ENCODE measurements at places on chromosomes 7 and 10.

GRCh38 chr7:108662783-108663362 is 93.2 kb downstream of the DNAJB9 start:
- no peak for DNase-seq

DNA sequence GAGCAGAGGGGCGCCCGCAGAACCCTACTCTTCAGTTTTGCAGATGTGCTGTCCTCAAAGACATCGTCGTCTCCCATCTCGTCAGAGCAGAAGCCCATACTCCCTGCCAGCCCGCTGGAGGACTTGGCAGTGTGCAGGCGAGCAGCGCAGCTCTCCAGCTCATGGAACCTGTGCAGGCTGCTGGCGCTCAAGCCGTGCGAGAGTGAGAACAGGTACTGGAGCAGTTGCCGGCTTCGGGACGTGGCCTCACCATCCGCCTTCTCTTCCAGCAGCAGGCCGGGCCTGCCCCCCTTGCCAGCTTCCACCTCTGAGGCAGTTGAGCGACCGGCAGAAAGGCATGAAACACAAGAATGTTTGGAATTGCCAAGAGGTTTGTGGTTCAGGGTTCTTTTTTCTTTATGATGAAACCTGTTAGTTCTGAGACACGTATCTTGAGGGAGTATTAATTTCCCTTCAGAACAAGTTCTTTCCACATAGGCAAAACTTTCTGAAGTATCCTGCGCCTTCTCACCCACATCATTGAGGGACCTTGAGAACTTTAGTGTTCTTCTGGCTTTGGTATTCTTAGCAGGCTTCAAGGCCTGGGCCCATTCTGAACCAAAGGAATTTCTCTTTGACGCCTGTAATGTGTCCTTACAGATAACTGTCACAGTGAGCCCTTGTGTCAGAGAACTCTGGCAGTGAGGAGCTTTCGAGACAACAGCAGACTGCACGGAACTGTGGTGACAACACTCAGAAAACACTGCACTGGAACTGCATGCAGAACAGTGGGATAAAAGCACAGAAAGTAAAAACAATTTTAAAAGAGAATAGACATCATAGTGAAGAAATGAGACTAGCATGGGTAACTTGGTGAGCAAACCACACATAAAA is 89.5 kb downstream of the ALOX5 start:
- no peak for DNase-seq

DNA sequence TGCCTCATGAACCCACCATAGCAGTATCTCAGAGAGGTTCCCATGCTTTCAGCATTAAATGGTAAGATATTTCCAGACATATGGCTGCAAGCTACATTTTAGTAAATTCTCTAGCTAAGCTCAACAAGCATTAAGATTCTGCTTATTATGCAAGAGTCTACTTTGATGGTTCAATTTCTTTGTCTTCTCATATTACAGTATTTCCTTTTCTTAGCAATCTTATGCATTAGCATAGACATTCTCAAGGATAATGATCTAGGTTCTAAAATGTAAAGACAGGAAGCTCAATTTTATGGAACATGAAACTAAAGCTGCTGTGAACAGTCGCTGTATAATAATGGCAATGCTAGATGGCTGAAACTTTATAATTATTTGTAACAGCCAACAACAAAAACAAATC is 39.2 kb downstream of the MEOX2 start:
- DNase-seq: no peak

DNA sequence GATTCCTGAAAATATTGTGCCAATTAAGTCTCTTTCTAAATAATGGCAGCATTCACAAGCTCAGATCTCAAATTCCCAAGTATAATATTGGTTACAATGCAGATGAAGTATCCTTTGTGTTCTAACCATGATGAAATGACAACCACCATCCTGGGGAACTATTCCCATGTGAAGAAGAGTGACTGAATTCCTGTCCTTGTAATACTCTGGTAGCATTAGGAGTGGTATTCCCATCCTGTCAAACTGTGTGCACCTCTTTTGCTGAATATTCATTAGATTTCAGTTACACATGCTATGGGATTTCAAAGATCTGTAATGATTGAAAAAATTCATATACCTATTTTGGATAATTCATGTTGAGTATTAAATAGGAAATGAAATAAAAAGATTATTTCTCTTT is 86.1 kb upstream of the SMIM30 start:
- DNase-seq: no peak

GRCh38 chr7:148963583-148964482 is 64.5 kb downstream of the PDIA4 start:
- no peak for DNase-seq

- DNase-seq: no peak
Measured at GRCh38 chr7:25521236-25521635, 292.9 kb upstream of the NPVF start.

- no peak for DNase-seq
Measured at GRCh38 chr10:5588080-5588453, 63.3 kb downstream of the CALML3 start.

DNA sequence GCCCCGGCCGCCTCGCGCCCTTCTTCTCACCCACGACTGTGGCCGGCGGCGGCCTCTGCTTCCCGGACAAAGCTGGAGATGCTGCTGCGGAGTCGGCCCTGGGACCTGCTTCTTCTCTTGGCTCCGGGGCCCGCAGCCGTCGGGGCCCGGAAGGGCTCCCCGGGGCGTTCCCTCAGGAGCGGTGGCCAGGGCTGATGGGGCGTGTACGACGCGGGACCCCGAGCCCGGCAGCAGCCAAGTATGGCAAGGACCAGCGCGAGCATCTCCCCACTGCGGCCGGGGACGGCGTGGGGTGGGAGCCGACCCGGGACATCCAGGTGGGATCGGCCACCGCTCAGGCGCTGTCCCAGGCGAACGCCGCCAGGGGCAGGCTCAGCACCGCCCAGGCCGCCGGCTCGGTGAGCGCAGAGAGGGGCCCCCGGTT is 27.6 kb upstream of the BMS1 start:
- DNase-seq: no peak

GRCh38 chr10:61478621-61479312 is 25.6 kb upstream of the TMEM26 start:
- no peak for DNase-seq

GRCh38 chr10:108597031-108597430 is 1326.3 kb downstream of the XPNPEP1 start:
- DNase-seq: no peak

- DNase-seq: no peak
Measured at GRCh38 chr10:69004821-69005220, 16.2 kb downstream of the KIFBP start.

- no peak for DNase-seq
Measured at GRCh38 chr7:64494912-64495461, 67.9 kb downstream of the ZNF680 start.

- DNase-seq: no peak
Measured at GRCh38 chr10:70481831-70482530, 3.4 kb downstream of the PALD1 start.

GRCh38 chr10:46283580-46284285 is 3.1 kb upstream of the ANTXRL start:
- DNase-seq: no peak

GRCh38 chr7:17304926-17305325 is 6.5 kb downstream of the AHR start:
- DNase-seq: no peak

DNA sequence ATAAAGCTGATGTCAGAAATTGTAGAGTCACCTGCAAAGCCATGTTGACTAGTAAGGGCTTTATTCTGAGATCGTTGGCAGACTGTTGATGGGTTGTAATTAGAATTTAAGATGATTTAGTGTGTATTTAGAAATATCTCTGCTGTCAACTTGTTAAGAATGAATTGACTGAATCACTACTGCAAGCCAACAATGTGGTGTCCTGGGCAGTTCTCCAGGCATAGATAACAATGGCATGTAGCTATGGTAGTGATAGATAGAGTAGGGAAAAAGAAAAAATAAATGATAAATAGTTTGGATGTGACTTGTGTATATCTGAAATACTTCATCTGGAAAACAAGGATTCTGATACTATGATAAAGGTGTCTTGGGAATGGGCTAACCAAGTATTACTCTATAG is 640.2 kb downstream of the ARL4A start:
- DNase-seq: no peak

GRCh38 chr7:1550005-1550845 is 5.8 kb downstream of the TMEM184A start:
- no peak for DNase-seq

GRCh38 chr7:47601119-47601880 is 19.4 kb upstream of the TNS3 start:
- no peak for DNase-seq

DNA sequence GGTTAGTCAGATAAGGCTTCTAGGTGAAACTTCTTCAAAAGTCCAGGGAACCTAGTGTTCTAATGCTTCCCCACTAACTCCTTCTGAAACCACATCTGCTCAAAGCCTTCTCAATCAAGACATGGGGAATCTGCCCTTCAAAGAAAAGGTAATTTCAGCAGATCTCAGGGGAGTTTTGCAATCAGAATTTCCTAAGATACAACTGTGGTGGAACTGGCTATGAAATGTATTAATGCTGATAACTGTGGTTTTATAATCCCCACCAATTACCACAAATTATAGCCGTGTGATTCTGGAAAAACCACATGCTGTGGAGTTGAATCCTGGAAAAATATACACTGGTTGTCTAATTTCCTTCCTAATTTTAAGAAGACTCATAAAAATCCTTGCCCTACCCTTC is 233.8 kb downstream of the SORCS1 start:
- no peak for DNase-seq

DNA sequence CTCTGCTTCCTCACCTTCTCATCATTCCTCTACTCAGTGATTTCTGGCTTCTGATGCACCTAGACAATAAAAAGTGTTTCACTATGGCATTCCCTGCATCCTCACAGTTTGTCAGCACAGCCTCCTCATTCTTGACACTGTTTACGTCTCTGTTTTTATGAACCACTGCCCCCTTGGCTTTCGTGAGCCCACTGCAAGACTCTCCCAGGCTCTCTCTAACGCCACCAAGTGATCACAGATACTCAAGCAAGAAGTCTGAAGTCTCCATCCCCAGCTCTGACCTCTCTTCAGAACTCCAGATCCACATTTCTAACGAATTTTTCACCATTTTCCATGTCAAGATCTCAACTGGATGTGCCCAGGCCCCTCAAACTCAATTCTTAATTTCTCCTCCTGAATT is 8.9 kb downstream of the SLC16A9 start:
- no peak for DNase-seq

DNA sequence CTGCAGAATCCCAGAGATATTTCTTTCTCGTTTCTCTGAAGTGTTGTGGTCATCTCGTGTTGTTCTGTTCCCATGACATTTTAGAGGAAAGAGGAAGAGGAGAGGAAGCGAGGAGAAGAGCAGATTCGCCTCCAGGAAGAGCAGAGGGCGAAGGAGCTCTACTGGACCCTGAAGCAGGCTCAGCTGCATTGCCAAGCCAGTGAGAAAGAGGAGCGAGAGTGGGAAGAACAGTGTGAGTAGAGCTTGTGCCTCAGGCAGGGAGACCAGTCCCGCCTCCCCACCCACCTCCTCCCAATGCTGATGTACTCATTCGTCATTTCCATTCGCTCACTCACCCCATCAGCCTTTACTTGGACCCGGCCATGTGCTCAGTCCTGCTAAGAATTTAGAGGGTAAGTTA is 50.8 kb downstream of the SH2D4B start:
- DNase-seq: no peak

- DNase-seq: no peak
Measured at GRCh38 chr7:17524746-17525145, 226.3 kb downstream of the AHR start.

- DNase-seq: no peak
Measured at GRCh38 chr7:94300176-94300835, 94.4 kb upstream of the COL1A2 start.

GRCh38 chr7:81664304-81664703 is 105.5 kb downstream of the HGF start:
- DNase-seq: no peak

DNA sequence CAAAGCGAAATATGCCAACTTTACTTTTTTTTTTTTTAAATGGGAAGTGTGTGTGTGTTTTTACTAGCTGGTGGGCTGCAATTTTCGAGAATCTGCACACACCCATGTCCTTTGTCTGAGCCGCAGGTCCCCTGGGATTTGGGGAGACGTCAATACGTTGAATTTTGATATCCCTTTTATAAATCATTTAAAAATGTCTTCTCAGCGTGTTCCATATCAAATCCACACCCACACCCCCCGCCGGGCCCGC is 404 bp upstream of the FMC1 start:
- no peak for DNase-seq

GRCh38 chr7:118777308-118777707 is 552.8 kb downstream of the ANKRD7 start:
- no peak for DNase-seq

DNA sequence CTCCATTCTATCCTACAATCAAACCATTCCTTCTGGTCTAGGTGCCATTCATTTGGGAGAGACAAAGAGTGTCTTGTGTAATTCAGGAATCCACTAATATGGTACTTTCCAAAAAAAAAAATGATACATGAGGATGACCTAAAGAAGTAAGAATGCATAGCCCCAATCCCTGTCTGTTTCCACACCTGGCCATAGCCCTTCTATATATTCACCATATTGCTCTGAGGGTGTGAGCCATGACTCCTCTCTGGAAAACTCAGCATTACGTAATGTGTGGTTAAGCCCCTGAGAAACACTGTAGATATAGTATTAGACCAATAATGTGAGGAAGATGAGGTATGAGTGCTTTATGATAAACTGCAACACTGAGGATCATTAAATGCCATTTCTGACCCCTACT is 592.7 kb downstream of the INHBA start:
- no peak for DNase-seq

DNA sequence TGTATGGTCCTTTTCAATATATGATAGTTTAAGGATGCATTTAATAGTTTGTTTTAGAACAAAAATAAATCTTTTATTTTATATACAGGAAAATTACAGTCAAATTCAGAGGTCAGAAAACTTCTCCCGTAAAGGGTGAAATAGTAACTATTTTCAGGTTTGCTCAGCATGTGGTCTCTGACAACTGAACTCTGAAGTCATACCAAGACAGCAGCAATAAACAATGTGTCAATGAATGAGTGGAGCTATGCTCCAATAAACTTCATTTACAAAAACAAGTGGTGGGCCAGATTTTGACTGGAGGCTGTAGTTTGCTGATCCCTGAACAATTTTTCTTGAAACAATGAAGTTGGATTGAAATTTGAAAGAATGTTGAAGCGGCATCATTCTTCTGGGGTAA is 123.6 kb downstream of the ZNF248 start:
- DNase-seq: no peak

DNA sequence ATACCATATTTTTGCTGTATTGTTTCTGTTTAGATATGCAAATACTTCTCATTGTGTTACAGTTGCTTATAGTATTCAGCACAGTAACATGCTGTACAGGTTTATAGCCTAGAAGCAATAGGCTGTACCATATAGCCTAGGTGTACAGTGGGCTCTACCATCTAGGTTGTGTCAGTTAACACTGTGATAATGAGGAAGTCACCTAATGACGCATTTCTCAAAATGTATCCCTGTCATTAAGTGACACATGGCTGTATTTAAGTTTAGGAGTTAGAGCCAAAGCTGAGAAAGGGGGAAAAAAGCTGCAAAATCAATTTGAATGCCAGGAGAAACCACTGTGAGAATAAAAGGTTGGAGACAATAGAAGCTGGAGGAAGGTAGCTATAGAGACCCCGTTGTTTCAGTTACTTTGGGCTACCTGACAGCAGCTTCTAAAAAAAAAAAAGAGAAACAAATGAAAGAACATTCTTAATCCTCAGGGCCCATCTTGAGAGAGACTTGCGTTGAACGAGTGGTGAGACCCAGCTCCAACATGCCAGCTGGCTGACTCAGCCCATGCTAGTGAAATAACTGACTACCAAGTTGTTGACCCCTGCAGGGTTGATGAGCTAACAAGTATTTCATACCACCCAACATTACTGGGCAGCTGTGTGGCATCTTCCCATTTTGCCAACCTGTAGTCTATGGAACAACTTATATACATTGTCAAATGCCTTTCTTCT is 8.7 kb downstream of the STARD3NL start:
- no peak for DNase-seq

- no peak for DNase-seq
Measured at GRCh38 chr7:76330261-76330660, 27.8 kb downstream of the HSPB1 start.
